ENCODE measurements at places on chromosomes 2 and 18.

GRCh38 chr2:86333378-86333777 is 4.0 kb downstream of the REEP1 start:
- no peak for DNase-seq

DNA sequence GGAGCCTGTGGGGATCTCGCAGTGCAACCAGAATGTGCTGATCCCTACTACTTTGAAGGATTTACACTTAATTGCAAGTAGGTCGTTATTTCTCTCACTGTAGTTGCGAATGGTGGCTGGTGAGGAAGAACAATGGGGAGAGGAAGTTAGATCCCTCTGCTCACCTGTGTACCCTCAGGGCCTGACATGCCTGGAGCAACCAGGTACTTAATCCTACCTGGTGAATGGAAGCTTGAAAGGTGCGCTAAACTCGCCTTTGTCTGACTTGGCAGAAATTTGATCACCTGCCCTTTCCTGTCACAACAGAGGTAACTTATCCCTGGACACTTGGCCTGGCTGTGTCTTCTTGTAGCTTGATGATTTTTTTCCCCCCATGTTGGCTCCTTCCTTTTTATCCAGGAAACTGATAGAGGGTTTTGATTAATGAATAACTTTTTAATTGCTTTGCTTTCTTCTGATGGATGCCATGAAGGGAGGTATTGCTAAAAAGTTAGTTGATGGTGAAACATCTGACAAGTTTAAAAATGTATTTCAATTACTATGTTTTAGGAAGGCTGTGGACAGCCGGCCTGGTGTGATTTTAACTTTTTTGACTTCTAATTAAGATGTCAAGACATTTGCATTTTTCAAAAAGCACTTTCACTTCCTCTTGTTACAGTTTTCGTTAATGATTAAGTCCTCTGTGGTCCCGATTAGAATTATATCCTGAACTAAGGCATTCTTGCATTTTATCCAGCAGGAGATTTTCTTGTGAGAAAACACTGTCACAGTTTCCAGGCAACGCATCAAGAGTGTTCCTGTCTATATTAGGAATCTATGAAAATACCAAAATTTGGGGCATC is 9.2 kb downstream of the SGPP2 start:
- DNase-seq = peak; percentile 15

DNA sequence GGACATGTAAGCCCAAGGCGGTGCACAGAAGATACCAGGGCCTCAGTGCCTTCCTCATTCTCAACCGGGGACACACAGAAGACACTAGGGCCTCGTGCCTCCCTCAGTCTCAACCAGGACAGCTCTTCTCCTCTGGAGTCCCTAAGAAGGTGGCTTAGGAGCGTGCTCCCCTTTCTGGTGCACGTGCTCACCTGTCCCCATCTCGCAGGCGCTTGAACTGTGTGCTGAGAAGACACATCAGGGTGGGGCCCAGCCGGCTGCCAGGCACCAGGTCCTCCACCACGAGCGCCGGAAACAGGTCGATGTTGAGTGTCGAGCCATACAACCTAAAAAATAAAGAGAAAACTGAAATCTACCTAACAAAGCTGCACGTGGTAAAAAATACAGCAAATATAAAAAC is 99.9 kb downstream of the PXDN start:
- DNase-seq = no peak

DNA sequence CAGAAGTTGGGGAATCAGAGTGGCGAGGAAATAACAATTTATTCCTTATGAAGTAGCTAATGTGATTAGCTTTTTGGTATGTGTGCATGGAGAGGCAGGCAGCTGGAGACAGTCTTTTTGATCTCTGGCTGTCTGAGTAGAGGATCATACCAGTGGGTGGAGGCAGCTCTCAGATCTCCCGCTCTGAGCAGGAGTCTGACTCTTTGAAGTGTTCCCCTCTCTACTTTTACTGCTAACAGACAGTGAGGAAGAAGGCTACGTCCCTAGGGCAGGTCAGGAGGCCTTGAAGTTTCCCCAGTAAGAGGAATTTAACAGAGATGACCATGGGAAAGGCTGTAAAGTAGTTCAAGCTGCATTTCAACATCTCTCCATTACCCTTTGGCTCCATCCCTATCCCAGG is 111.9 kb upstream of the REG3A start:
- DNase-seq = no peak

GRCh38 chr2:218982586-218983262 is 2.3 kb downstream of the FEV start:
- DNase-seq = no peak

DNA sequence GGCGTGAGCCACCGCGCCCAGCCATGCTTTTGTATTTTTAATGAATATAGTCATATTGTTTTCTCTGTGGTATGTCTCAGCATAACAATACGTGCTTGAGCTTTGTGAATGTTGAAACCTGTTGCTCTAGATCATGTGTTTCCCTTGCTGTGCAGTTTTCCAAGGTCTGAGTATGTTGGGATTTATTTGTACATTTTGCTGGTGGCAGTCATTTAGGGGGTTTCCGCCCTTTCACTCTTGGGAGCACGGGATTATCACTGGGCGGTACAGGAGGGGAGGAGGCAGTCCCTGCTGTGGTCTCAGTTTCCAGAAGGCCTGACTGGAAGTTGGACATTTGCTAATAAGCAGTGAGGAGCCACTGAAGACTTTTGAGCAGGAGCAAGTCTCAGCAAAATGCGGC is 24.9 kb upstream of the CATIP start:
- DNase-seq = no peak

- no peak for DNase-seq
Measured at GRCh38 chr2:144441711-144442141, 78.2 kb downstream of the ZEB2 start.

DNA sequence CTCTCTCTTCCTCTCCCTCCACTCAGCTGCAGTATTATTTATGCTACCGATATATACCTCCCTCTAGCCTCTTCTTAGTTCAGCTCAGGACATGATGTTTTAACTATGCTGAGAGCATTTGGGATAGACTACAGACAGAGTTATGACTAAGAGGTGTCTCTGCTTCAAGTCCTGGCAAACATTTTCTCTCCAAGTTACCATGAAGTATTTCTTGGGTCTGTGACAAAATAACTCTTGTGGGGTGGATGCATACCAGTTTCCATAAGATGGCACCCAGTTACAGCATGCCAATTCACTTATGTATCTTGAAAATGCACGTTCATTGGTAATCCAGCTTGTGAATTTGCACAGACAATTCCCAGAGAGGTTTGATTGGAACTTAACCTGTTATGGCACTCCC is 737.6 kb downstream of the SLC4A3 start:
- DNase-seq = no peak

- DNase-seq = no peak
Measured at GRCh38 chr2:99863903-99864270, 278.5 kb downstream of the AFF3 start.

- DNase-seq = no peak
Measured at GRCh38 chr18:75133721-75134610, 75.0 kb downstream of the PTGR3 start.

- DNase-seq = no peak
Measured at GRCh38 chr2:144379851-144380311, 140.0 kb downstream of the ZEB2 start.

DNA sequence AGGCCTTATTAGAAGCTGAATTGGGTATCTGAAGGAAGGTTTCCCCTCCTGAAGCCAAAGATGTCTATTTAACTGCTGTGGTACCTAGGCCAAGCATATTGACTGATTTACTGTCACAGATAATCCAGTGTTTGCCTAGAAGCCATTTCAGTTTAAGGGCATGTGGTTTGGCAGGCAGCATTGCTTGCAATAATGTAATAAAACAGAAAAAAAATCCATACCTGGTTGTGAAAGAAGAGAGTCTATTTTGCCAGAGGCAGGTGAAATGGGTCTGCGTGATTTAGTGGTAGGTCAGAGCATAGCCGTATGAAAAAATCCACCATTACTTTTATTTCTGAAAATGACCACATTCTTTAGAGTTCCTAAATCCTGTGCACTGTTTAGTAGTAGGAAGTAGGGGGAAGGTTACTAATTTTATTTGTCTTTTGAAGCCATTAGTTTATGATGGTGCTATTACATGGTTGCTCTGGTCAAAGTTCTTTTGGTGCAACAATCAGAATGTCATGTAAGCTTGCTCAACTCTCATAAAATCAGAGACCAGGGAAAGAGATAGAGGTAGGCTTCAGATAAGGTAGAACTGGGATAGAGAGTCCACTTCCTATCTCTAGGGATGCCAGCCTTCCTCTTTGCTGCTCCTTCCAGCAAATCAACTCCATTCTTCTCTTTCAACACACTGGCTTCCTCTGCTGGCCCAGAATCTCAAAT is 343.4 kb downstream of the GPD2 start:
- peak; percentile 21 for DNase-seq

GRCh38 chr18:50441501-50441900 is 66.7 kb downstream of the SKA1 start:
- no peak for DNase-seq

DNA sequence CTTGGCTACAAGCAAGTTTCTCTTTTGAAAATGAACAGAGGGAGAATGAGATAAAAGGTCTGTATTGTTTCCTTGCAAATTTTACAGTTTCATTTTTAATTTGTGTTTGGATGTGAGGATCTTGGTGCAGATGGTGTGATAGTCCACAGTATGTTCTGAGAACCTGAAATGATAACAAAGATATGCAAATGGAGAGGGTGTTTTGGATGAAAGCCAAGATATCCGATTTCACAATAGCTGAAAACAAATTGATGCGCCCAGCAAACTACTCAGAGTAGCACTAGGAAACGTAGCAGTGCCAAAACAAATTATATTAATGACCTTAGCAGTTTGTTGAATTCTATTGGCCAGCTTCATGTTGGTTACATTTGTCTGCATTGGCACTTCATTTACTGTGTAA is 683.5 kb downstream of the TMEM182 start:
- DNase-seq = no peak

DNA sequence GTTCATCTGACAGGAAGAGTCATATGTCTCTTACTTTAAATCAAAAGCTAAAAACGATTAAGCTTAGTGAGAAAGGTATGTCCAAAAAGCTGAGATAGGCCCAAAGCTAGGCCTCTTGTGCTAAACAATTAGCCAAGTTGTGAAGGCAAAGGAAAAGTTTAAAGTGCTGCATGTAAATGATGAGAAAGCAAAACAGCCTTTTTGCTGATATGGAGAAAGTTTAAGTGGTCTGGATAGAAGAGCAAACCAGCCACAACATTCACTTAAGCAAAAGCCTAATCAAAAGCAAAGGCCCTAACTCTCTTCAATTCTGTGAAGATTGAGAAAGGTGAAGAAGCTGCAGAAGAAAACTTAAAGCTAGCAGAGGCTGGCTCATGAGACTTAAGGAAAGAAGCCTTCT is 511.3 kb upstream of the FAM98A start:
- DNase-seq = no peak

DNA sequence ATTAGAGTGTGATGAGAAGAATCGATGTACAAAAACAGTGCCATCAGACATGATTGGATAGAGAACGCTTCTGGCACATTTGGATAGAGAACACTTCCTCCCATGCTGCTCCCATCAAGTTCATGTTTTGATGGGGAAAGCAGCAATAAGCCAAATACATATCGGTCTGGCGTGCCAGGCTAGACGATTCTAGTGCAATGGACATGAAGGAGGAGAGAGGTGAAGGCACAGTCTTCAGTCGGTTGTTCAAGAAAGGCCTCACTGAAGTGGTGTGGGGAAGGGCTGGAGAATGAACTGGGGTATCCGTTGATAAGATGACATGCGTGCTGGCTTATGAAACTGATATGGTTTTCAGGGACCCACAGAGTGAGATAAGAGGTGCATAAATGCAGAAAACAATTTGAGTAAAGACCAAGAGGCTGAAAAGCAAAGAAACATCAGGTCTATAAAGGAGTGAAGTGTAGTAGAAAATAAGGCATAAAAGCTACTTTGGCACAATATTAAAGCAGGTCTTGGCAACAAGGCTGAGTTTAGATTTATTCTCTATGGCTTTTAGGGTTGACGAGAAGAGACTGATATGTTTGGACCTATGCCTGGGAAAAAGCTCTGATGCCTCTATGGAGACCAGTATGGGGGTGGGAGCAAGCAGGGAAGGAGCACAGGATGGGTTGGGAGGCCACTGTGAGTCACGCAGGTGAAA is 117.6 kb upstream of the PIEZO2 start:
- DNase-seq = no peak

GRCh38 chr2:188076149-188077056 is 215.3 kb upstream of the GULP1 start:
- no peak for DNase-seq

GRCh38 chr18:44869533-44869932 is 188.8 kb downstream of the SETBP1 start:
- DNase-seq = no peak

- no peak for DNase-seq
Measured at GRCh38 chr2:10397878-10398277, 50.2 kb downstream of the ODC1 start.
